Epithelial cell of proximal tubule (primary cell): ENCODE measurements at places on chromosomes 13 and 19. TPM values are rescaled to one million over a fixed set of nuclear protein-coding genes. Genes with fewer than 3 reads are reported as not detected.

Gene KLK10
- total RNA-seq: 2.8 and 10.1 TPM in 2 replicates

DNA sequence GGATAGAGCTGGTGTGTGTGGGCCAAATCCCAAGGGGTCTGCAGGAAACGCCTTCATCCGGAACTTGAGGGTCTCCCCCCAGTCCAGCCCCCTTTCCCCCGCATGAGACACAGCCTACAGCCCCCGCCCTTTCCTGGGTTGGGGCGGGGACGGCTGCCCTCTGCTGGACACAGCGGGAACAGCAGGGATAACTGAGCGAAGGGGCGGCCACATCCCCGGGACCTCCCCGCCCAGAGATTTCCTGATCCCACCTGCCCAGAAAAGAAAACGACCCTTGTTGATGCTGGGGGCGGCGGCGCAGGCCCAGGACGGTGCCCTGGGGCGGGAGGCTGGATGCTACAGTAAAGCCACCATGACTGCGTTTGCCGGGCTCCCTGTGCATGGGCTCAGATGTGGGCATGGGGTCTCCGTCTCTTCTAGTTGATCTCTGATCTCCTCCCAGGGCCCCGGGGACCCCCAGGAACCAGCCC lies 14.2 kb downstream of the ONECUT3 start:
- DNase-seq: no peak

GRCh38 chr13:112245179-112245724 lies 130.9 kb upstream of the SPACA7 start:
- DNase-seq: no peak

DNA sequence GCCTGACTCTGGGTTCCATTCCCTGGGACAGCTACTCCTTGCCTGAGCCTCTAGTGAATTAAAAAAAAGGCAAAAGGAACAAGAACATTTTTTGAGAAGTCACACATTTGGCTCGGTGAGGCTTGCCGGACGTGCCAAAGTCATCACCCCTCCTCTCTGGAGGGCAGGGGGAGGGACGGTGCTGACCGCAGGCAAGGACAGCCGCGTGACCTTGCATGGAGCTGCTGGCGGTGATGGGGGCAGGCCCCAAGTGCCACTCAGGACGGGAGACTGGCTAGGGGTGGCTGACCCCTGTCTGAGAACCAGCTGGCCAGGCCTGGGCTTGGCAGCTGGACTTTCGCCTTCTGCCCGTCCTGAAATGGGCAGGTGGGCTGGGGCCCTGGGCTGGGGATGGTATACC lies 26.4 kb downstream of the MAP2K2 start:
- DNase-seq: no peak

Gene FFAR1
- 0.06 TPM in 1 of 2 replicates, not detected in the other for total RNA-seq

GRCh38 chr13:64680739-64681138 lies 2549.4 kb downstream of the PCDH9 start:
- DNase-seq: no peak

- no peak for DNase-seq
Measured at GRCh38 chr19:35812220-35813042, at the start of gene PRODH2. PRODH2 (minus strand) TSS chr19:35812845; CDS start chr19:35812805, 40 bp downstream.

DNA sequence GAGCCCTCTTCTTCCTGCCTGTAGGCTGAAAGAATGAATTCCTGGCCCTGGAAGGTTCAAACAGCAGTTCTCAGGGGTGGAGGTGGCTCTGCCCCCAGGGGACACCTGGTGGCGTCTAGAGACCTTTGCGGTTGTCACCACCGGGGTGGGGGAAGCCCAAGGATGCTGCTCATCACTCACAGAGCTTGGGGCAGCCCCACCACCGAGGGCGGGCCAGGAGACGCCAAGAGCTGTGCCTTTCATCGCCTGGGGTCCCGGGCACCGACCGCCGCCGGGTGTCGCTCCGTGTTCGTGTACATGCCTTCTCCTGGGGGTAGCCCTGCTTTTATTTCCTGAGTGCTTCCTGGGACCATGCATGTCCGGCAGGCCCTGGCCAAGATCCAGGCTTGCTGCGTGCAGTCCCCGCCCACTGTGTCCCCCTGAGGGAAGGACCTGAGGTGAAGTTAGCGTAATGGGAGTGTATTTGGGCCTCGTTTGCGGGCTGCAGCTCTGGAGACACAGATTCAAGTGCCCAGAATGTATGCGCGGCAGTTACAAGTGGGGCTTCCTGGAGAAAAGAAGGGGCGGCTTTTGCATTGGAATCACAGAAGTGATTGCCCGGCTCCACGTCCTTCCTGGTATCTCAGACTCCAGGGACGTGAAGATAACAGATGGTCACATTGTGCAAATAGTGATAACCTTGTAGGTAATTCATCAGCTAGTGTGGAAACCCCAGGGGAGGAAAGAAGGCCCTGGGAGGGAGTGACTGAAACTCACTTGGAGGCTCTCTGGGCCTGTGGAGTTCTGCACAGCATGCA lies 7.8 kb downstream of the DOT1L start:
- no peak for DNase-seq

Gene DPF1
- 1.3 and 2.6 TPM in 2 replicates for total RNA-seq

Gene DDX49
- 48.6 and 58.5 TPM in 2 replicates for total RNA-seq

Gene CCDC106
- total RNA-seq: 10.2 and 17.9 TPM in 2 replicates

DNA sequence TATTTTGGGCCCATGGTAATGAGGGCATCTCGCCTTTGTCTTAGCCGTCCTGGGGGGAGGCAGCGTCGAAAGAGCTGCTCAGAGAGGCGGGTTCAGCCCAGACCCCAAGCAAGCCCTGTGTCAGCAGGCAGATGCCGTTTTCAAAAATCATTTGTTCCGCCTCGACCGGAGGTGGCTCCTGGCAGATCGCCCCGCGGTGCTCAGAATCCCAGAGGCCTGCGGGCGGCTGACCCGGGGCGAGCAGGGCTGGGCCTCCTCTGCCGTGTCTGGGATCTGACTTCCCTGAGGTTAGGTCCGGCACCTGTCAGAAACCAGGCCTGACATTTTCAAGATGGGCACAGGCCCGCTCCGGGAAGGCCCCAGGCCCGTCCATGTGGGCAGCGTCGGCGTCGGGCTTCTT lies 36.1 kb downstream of the CRTC1 start:
- DNase-seq: no peak

Gene PSG2
- total RNA-seq: not detected in 2 replicates

Gene OXGR1
- total RNA-seq: 0.36 TPM in 1 of 2 replicates, not detected in the other

DNA sequence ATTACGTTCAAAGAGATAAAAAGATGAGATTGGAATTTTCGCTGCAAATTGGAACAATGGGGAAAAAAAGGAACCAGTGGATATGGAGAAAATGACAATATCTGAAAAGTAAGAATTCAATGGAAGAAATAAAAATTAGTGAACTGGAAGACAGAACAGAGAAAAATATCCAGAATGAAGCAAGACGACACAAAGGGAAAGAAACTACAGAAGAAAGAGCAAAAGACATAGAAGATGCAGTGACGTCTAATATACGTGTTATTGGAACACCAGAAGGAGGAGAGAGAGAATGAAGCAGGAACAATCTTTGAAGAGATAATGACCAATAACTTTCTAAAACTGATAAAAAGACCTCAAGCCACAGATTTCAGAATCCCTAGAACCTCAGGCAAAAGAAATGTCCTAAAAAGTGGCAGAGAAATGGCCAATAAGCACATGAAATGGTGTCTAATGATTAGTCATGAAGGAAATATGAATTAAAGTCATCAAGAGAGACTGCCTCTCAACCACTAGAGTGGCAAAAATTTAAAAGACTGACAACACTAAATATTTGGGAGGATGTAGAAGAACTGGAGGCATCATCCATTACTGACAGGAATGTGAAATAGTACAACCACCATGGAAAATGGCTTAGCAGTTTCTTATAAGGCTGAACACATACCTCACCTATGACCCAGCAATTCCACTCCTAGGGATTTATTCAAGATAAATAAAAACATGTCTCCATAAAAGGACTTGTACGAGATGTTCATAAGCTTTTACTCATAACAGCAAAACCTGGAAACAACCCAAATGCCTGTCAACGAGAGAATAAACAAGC lies 56.5 kb downstream of the GADD45B start:
- no peak for DNase-seq

Gene F7
- total RNA-seq: 0.06 TPM in 1 of 2 replicates, not detected in the other

DNA sequence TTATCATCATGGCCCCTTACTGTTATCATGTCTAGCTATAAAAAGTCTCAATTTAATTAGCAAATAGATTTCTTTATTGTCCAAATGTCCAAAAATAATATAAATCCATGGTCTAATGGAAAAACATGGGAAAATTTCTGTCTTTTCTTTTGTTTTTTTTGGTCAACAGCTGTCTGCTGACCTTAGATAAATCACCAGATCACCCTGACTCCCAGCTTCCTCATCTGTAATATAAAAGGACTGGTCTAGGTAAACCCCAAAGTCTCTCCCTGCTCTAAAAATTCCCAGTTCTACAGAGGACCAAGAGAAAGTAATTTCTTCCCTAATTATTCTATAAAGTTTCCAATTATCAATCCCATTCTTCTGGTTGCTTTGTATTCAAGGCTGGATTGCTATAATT lies 30.7 kb upstream of the RCBTB2 start:
- no peak for DNase-seq

- no peak for DNase-seq
Measured at GRCh38 chr19:56933014-56933705, 92.6 kb upstream of the PEG3 start.

GRCh38 chr13:74895042-74895796 lies 586.8 kb downstream of the TBC1D4 start:
- no peak for DNase-seq

Gene LRRC63
- total RNA-seq: not detected in 2 replicates

Gene ZNF530
- total RNA-seq: 5.4 and 10.3 TPM in 2 replicates

Gene NDFIP2
- 35.0 and 42.9 TPM in 2 replicates for total RNA-seq

Gene PEG3
- total RNA-seq: 2.8 and 9.5 TPM in 2 replicates

Gene FUT2
- total RNA-seq: 0.52 and 0.58 TPM in 2 replicates

Gene ZNF30
- total RNA-seq: 0.87 and 1.2 TPM in 2 replicates

DNA sequence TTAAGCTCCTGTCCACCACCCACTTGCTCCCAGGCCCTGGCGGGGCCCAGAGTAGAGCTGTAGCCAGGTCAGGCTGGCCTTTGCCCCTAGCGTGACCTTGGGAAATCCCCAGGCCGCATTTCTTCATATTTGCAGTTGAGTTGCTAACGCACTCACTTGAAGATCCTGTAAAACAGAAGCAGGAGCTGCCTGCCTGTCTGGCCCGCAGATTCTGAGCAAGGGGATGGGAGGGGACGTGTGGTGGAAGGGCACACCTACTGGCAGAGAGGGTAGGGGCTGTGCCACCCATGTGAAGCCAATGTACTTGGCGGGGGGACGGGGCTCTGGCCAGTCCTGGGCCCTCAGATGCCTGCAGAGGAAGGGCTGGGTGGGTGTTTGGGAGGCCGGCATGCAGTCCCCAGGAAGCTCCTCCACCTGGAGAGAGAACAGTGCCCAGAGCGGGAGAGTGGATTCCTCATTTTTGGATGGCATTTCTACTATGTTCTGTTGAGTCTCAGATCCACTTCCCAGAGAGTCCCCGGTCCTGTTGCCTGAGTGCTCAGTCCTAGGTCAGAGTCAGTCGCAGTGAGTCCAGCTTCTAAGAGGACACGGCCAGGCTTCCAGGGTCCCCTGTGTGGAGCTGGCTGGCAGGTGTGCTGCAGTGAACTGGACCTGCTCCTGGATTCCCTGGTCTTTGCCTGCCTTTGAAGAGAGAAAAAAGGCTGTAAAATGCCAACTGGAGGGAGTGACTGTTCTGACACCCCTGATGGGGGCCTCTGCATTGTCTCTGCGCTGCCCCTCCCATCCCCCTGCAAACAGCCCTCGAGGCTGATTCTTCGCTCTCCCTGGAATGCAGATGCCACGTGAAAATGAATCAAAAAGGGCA lies 62.9 kb downstream of the GGACT start:
- DNase-seq: no peak

- DNase-seq: no peak
Measured at GRCh38 chr13:102907016-102907756, 61.4 kb downstream of the ERCC5 start.

Gene ZNF555
- 2.9 and 3.3 TPM in 2 replicates for total RNA-seq

Gene PVR
- total RNA-seq: 116 and 153 TPM in 2 replicates

- DNase-seq: no peak
Measured at GRCh38 chr19:57841122-57841763, 8.4 kb upstream of the ZNF587 start.

GRCh38 chr19:42191330-42191729 lies 26.1 kb downstream of the DEDD2 start:
- DNase-seq: no peak
